AG04450 (cell line): ENCODE measurements at places on chromosomes 11 and 22.
A peak's percentile ranks its signal among the peaks of the same experiment; 100 is the strongest.

DNA sequence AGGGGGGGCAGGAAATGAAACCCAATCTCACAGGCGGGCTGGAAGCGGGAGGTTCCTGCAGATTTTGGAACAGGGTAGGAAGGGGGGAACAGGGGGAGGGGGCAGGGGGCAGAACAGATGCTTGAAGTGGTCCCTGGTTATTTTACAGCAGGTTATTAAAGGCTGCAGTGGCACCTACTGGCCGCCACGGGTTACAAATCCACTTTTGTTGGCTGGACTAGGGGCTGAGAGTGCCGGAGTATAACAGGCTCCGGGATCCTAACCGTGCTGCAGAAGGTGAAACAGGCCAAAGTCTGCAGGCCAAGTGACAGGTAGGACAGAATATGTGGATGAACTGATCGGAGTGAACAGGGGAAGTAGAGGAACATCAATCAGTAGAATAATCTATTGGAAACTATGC lies 2.5 kb downstream of the ROBO3 start:
- no peak for DNase-seq

GRCh38 chr11:63770763-63771162 lies 2.2 kb upstream of the ZFTA start:
- no peak for DNase-seq

DNA sequence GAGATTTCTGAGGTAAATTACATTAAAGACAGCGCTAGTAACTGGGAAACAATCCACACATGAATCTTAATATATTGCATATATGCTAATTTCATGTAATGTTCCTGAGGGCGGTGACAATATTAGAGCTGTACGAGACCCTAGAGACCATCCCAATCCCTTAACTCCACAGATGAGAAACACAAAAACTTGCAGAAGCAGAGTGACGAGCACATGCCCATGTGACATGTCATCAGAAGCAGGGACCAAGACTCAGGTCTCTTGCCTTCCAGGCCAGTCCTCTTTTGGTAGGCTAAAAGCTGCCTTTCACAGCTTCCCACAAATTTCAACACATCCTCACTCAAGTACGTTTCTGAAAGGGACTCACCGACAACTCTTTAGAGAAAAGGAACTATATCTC lies 11.8 kb downstream of the MAPK1 start:
- DNase-seq: no peak

DNA sequence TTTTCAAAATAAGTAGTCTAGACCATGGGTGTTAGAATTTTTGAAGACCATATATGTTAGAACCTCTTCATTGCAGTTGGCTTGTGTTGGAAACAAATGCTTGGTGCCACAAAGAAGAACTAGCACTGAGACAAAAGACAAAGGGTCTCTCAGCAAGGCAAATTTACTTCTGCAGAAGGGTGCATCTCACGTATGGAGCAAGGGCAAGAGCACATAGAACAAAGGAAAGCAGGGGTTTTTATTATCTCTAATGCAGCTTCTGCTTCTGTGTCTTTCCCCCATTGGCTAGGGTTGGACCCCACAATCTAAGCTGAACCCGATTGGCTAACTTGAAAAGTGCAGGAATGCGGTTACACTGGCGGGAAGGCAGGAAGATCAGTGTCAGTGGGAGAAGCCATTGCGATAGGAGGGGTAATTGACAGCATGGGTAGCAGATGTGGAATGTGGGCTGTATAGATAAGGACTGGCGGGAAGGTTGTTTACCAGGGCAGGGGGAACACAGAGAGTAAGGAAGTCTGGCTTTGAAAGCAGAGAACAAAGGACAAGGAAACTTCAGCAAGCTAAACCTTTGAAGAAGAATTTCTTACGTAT lies 9.2 kb upstream of the RBMXL2 start:
- no peak for DNase-seq

DNA sequence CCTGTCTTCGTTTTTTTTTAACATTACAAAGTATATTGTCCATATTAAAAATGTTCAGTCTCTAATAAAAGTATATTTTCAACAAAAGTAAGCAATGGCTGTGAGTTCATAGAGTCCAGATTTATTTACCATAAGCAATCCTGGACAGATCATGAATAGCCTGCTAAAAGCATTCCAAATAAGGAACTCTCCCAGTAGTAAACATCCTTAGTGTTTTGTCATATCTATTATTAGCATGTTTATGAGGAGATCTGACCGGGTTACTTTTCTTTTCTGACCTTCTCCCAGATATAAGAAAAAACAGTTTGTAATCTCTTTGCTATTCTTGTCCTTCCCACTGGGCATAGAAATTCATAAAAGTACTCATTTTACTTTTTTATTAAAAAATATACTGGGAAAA lies 403.9 kb upstream of the ANO3 start:
- DNase-seq: peak; percentile 3

DNA sequence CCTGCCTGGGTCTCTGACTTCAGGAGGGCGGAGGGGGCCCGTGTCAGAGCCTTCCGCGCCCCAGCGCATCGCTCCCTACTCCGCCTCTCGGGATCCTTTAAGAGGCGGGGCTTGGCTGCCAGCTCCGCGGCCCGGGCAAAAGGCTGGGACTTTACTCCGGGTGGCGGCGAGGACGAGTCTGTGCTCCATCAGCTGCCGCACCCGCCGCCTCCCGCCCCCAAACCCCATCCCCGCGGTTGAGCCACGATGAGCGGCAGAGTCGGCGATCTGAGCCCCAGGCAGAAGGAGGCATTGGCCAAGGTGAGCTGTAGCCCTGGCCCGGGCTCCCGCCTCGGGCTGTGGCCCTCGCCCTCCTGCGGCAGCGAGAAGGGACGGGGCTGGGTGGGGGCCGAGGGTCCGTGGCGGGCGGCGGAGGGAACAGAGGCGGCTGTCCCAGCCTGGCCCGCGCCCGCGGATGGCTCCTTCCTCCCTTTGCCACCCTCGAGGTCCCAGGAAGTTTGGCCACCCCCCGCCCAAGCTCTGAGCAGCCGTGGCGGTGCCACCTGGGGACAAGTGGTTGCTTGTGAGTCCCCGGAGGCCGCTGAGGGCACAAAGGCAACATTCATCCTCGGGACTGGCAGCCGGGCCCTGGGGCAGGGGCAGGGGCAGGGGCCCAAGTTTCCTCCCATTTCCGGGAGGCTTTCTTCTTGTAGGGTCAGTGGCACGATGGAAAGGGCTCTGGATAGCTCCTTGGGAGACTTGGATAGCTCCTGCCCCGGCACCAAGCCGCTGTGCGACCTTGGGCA lies at the start of gene SEC14L2:
Gene SEC14L2 (plus strand): TSS at position 148 of the 785 bp plus-strand sequence. CDS start 99 bp downstream, at position 247.
- DNase-seq: no peak

DNA sequence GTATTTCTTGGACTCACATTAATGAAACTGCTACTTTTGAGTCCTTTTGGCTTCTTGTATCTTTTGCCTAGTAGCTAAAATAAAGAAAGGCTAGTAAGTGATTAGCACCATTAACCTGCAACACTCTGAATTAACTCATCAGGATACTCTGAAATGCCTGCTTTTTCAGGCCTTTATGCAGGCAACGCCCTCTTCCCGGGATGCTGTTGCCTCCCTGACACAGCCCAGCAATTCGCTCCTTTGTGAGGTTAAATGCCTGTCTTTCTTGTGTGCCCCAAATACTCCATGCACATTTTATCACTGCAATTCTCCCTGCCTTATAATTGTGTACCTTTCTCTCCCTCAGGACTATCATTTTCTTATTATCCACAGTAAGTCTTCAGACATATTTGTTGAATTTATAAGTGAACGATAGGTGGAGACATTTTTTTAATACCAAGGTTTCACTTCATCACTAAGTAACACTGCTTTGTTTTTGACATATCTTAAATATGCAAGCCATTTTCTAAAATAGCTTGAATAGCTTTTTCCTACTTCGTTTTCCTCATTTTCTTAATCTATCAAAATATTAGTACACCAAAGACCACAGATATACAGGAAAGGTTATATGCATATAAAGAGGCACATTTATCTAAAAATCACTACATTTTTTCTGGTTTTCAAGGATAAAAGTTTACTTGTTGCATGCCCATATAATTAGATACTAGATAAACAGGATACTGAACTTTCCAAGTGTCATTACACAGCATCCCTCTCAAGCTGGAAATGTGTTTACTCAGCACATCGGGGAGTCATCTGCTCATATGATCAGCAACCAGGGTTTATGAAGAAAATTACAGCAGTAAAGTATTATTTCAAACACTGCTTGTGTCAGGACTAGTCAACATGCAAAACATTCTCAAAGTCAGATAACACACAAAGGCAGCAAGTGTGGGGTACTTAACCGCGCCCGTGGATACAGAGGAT lies 48.5 kb upstream of the DDI1 start:
- no peak for DNase-seq

- DNase-seq: peak; percentile 78
Measured at GRCh38 chr22:41028841-41029240, 63.6 kb upstream of the EP300 start.

- no peak for DNase-seq
Measured at GRCh38 chr22:47245286-47245685, 482.8 kb downstream of the TBC1D22A start.
